ENCODE measurements at places on chromosomes 1 and 21.

DNA sequence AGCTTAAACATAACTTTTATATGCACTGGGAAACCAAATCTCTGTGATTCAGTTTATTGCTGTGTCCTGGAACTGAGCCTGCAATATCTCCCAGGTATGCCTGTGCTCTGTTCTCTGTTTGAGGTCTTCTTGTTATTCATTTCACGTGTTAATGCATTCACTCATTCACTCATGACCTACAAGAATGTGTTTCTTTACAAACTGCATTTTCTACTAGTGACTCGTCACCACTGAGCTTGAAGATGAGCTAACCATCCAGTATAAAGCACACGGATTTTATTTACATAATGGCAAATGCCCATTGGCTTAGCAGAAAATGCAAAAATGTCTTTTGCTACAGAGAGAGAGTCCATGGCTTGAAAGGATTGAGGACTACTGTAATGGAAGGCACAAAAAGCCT is 75.0 kb upstream of the DUSP10 start:
- peak; percentile 95 for DNase-seq

DNA sequence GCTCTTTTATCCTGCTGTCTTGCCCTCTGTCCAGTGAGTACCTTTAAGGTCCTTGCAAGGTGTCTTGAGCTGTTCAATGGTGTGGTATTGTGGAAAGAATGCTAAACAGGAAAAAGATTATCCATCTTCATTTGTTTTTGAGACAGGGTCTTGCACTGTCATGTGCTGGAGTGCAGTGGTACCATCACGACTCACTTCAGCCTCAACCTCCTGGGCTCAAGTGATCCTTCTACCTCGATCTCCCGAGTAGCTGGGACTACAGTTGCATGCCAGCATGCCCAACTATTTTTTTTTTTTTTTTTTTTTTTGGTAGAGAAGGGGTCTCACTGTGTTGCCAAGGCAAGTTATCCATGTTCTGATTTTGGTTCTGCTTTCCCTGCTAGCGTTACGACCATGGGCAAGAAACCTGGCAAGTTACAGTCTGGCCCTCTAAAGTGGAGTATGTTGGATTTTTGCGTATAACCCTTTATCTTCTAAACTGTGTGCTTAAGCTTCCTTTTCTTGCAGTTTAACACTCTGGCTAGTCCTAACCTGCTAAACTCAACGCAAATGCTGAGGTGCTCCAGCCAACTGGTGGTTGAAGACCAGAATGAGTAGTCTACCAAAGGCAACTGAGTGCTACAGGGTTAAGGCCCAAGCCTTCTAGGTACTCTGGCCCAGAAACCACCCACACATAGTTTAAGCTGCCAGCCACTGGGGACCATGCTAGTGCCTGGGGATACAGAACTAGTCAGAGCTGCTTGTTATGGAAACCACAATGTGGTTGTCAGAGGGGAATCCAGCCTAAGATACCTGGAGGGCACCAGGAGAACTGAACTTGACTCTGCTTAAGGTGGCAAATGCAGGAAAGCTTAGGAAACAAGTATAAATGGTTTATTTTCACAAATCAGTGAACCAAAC is 7.9 kb downstream of the RPL11 start:
- no peak for DNase-seq

DNA sequence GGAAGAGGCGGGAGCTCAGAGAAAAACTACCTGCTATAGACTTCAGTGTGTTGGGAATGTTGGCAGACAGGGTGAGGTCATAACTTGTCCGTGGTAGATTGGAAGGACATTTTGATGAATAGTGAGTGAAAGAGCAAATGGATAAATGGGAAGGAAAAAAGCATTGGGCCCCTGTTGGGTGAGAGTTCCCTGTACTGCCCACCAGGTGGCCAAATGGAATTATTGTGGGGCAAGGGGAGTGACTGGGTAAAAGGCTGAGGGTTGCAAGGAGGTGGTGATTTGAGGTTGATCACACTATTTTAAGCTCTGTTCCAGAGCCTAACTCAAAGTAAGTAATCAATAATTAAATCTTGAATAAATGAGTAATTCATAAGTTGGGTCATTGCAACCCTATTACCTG is 60.4 kb downstream of the MRPS6 start:
- DNase-seq, result no peak

GRCh38 chr1:147808025-147808424 is 47.6 kb upstream of the GJA5 start:
- DNase-seq, result no peak

GRCh38 chr1:22760455-22760854 is 49.8 kb downstream of the EPHB2 start:
- DNase-seq, result peak; percentile 86

GRCh38 chr1:178819123-178819522 is 51.8 kb downstream of the ANGPTL1 start:
- DNase-seq, result no peak

DNA sequence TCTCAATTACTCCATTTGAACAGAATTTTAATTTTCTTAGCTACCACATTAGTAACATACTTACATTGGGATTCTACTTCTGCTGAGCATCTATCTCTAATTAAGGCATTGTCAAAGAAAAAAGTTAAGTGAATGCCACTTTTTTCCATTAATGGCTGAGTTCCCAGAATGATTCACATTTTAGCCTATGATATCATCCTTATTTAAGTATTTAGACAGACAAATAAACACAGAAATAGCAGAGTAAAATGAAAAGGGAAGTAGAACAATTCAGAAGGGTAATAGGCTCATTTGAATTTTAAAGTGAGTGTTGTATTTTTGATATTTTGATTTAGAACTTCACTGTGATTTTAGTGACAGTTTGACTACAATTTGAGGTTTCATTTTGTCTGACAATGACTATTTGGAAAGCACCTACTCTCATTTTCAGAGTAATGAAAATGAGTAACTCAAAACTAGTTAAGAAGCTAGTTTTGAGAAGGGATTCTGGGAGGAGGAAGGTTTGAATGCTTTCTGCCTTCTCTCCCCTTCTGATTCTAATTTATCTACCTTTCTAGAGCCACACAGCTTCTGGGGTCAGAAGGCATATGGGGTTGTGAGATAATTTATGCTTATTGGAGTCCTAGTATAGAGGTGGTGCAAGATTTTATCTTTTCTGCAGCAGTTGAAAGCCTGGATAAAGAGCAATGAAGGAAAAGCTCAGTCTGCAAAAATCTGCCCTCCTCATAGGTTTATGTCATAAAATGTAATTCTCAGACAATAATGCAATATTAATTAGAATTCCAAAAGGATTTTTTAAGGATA is 15.5 kb downstream of the LYPLAL1 start:
- peak; percentile 50 for DNase-seq

DNA sequence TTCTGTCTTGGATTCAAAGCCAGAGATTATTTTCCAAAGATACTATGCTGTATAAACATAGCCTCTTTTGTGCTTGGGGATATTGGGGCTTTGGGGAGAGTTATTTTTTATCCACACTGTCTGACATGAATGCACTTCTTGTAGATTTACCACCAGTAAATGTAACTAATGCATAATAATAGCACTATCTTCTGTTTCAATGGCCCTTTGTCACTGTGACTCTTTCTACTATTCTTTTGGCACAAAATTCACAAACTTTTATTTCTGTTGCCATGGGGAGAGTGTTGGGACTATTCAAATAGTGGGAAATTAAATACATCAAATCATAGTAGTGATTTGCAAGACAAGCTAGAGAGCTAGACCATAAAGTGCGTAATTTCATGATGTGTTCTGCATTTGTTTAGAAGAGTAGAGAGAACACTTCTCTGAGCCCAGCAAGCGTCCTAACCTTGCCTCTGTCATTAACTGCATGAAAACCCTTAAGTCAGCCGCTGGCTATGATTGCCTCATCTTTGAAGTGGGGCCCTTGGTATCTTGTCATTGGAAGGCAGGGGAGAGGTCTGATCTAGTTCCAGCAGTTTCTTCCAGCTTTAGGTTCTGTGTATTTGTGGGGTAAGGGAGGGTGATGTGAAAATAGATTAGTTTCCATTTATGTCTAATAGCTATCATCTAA is 154.4 kb downstream of the HHAT start:
- DNase-seq, result no peak

- DNase-seq, result no peak
These were observed 32.8 kb upstream of the RAVER2 start for GRCh38 chr1:64712049-64712448.

DNA sequence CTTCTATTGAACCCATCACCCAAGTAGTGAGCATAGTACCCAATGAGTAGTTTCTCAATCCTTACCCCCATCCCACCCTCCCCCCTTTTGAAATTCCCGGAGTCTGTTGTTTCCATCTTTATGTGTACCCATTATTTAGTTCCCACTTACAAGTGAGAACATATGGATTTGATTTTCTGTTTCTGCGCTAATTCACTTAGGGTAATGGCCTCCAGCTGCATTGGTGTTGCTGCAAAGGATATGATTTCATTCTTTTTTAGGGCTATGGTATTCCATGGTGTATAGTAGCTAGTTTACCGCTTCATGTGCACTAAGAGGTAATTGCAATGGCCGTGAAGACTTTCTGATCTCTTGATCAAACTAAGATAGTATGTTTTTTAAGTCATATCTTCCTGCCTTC is 107.5 kb upstream of the SERTAD4 start:
- no peak for DNase-seq

DNA sequence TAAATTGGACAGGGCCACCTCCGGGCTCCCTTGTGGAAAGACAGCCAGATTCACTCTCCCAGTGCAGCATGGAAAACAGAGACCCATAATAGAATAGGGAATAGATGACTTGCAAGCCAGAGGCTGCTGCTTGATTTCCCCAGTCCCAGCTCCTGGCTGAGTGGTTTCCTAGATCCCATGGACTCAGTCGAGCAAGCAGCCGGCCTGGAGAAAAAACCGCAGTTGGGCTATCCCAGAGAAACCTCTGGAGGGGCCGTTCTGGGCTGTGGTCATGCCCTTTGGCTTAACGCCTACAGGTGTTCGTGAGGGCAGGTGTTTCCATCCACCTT is 61.7 kb downstream of the ELK4 start:
- no peak for DNase-seq

- no peak for DNase-seq
These were observed 1242.4 kb upstream of the ADGRL4 start for GRCh38 chr1:80248886-80249285.

Measured in HFFc6 (cell line).